Stimulated activated CD4-positive, alpha-beta T cell treated with anti-CD3 and anti-CD28 coated beads, Interleukin-4, amount 100 ng/mL, for 24 hours (primary cell): ENCODE measurements at places on chromosomes 5 and 9.

DNA sequence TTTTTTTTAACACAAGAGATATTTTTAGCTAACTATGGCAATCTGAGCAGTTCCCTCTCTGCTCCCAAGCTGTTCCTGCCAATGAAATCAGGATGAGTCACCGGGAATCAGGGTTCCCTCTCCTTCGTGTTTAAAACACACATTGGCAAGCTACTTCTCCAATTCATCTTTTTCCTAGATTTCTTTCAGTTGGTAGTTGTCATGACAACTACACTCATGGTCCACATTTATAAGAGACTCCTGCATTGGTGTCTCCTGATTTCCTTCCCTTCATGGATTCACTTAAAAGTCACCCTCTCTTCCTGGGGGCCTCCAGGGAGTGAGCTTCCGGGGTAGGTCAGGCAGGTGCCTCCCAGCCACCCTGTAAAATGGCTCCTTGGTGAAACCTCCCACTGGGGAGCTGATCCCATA, 72.3 kb upstream of the NIPAL4 start:
- no peak for DNase-seq

GRCh38 chr5:53779541-53779981, 219.1 kb downstream of the NDUFS4 start:
- DNase-seq, result no peak

- DNase-seq, result no peak
Measured at GRCh38 chr5:90233476-90233875, 176.1 kb downstream of the CETN3 start.

- peak; percentile 19 for DNase-seq
Measured at GRCh38 chr9:114968671-114969070, 38.3 kb upstream of the TNFSF8 start.

DNA sequence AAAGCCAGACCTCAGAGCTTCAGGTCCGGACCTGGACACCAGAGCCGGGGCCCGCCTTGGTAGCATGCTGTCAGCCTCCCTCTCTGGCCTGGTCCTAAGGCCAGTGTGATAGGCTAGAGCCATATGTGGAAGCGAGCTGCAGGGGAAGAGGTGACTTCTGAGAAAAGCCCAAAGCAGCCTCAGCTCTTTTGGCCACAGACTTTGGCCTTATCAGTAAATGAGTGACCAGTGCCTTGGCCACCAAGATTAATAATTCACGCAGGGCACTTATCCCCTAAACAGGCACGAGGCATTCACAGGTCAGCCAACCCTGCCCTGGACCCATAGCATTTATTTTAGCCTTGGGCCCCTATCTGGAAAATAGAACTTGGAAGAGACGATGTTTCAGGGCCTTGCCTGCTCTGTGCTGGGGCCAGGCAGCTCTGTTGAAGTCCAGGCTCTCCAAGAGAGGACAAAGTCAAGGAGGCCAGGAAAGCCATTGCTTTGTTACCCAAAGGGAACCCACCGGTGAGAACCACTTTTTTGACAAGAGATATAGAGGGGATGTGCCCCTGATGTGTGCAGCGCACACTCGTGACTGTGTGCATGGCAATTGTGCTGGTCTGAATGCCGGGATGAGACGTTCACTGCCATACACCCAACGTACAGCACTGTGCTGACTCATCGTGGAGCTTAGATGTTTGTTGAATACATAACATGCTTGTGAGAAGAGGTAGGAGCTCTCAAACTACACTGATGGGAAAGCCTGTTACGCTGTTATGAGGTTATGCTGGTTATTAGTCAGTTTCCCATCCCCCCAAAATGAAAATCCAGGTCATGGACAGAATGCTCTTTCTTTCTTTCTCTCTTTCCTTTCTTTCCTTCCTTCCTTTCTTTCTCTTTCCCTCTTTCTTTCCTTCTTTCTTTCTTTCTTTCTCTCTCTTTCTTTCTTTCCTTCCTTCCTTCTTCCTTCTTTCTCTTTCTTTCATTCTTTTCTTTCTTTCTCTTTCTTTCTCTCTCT, 5.0 kb upstream of the SLC34A1 start:
- DNase-seq, result peak; percentile 59

DNA sequence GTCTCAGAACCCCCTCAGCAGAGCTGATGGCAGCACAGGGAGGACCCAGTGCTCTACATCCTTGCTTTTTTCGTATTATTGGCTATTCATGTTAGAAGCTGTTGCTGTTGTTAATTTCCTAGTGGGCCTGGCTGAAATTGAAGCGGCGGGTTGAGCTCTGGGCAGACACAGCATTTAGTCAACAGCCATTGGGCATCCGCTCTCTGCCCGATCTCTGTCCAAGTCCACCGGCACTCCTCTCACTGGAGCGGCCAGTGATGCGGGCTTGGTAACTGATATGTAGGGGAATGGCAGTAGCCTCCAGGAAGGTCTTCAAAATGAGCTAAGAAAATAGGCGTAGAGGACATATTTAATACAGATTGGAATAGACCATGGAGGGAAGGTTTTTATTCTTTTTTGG, 1.3 kb upstream of the GARNL3 start:
- DNase-seq, result no peak

DNA sequence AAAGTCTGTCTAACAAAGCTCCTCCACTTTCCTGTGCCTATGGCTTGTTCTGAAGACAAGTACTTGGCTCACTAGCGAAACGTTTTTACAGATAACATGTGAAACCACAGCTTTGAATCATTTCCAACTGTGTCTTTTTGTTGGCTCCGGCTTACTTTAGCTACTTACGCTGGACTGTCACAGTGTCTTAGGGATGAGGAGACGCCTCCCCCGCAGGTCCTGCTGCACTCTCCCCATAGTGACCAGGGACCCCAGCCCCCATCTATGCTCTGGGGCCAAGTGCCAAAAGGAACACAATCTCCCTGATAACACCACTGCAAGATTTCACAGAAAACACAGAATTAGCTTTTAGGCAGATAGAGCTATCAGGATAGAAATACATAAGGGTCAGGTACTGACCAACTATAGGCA, 219.1 kb downstream of the ADAMTS6 start:
- no peak for DNase-seq

DNA sequence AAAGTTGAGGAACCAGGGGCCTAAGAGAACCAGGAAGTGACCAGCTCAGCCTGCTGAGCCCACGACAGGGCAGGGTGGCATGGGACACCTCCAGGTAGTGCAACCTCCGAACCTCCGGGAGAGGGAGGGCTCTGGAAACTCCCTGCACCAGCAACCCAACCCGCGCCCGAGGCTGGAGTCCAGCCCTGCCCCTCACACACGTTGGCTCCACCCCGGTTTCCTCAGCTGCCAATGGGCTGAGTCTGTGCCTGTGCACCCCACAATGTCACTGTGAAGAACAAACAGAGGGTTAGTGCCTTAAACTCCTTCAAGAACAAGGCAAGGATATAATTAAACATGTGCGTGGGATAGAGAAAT, 17.0 kb upstream of the UNC5A start:
- no peak for DNase-seq

DNA sequence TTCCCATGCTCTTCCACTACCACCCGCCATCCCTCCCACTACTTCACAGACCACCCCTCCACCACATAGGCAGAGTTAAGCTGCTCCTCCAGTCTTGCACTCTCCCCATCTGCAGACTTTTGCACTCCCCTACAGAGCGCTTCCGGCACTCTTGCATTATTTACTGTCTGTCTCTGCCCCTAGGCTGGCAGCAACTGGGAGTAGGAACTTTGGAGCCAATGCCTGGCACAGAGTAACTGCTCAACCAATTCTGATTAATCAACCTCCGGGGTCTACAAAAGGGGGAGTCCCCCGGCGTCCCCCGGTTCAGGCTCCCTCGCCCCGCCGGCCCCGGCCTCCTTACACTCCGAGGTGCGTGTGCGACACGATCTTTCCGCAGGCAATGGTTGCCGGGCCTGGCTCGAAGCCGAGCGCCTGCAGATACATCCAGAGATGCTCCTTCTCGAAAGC, 498 bp downstream of the HAUS6 start:
- peak; percentile 39 for DNase-seq

GRCh38 chr9:133458643-133459312, 1.0 kb upstream of the CACFD1 start:
- DNase-seq, result no peak

DNA sequence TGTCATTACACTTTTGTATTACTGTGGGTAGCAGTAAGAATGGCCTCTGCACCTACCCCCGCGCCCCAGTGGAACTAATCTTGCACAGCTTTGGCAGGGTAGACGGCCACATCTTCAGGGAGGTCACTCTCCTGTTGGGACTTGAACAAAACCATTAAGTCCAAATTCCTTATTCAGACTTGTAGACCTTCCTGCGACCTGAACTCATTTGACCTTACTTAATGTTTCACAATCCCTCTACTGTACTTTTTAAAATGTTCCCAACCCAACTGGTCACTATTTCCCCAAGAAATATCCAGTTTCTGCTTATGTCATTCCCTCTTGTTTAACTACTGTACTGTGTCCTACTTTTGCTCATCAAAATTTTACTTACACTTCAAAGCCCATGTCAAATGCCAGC, 5.3 kb upstream of the FAM120AOS start:
- no peak for DNase-seq

- no peak for DNase-seq
Measured at GRCh38 chr9:36193023-36193422, 2.3 kb downstream of the CLTA start.

GRCh38 chr5:120436996-120437395, 27.1 kb upstream of the PRR16 start:
- DNase-seq, result no peak

DNA sequence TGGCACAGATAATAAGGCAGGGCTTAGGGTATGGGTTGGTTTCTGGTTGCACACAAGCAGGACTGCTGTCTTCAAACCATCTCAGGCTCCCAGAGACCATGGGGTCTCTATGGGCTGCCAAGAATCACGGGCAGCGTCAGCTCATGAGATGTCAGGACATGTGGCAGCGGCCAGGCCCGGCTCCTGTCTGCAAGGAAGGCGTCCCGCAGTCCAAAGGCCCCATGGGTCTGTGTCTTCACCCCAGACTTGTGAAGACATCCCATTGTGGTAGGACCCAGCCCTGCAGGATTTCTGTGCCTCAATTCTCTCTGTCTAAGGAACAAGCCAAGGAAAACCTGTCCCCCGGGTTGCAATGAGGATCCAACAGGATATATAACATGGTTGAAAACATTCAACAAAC, 32.6 kb downstream of the IPPK start:
- no peak for DNase-seq

- no peak for DNase-seq
Measured at GRCh38 chr5:1805736-1806135, 4.5 kb downstream of the NDUFS6 start.

DNA sequence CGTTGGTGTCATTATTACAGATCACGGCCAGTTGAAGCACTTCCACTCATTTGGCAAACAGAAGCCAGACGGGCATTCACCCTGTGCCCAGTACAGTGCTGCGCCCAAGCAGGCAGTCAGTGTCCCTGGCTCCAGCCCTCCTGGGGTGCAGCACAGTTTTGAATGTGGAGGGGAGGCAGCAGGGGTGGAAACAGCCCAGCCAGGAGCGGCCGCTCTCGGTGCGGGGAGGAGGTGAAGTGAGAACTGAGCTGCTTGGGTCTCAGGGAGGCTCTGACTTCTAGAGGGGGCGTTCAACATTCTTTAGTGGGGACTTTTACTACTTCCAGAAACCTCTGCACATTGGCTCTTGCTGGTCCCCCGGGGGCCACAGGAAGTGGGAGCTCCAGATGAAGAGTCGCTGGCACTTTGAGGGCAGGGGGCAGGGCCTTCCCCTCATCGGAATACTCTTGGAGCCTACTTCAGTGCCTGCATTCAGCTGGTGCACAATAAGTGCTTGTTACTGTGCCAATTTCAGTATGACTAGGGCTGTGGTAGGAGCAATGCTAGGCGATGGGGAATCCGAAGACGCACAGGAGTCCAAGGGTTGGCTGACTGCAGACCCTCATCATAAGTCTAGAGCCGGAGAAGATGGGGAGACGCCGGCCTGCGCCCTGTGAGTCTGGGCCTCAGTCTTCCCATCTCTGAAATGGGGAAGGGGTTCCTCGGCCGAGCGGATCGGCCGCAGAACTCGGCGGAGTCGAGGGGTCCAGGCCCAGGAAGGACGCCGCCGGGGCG, 492 bp upstream of the NEK6 start:
- no peak for DNase-seq

GRCh38 chr5:45334939-45335338, 361.2 kb downstream of the HCN1 start:
- DNase-seq, result no peak

GRCh38 chr9:74755355-74755754, 132.4 kb downstream of the TRPM6 start:
- no peak for DNase-seq

DNA sequence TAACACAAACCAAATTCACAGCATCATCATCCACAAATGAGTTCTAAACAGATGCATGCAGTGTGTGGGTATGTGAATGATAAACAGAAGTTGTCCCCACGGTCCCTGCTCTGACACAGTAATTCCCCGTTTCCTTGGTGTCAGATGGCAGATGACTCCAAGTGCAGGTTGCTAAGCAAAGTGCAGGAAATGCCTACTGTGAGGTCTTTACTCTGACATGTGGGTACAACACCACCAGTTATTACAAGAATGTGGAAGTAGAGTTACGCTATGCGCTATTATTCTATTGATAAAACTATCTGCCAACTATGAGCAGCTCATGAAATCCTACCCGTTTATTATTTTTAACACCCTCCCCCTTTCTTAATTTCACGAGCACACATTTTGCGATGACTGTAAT, 448.9 kb downstream of the BNC2 start:
- no peak for DNase-seq

DNA sequence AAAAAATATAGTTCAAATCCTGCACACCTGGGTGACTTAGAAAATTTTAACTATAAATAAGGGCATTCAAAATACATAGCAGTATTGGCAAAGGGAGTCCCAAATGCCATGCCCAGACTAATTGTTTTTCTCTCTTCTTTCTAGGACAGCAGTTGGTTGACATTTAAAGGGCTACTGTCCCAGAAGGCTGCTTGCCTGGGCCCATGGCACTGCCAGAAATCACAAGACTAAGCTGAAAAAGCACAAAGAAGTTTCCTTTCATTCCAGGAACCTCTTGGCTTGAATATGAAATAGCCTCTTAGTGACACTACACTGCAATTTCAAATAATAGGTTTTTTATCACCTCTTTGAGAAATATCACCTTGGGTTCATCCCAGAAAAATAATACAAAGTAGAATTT, 388.9 kb upstream of the TRPC7 start:
- DNase-seq, result no peak

- no peak for DNase-seq
Measured at GRCh38 chr9:22169243-22169642, 160.1 kb upstream of the CDKN2B start.

- DNase-seq, result no peak
Measured at GRCh38 chr5:140882591-140882899, 621 bp downstream of the PCDHA13 start.

DNA sequence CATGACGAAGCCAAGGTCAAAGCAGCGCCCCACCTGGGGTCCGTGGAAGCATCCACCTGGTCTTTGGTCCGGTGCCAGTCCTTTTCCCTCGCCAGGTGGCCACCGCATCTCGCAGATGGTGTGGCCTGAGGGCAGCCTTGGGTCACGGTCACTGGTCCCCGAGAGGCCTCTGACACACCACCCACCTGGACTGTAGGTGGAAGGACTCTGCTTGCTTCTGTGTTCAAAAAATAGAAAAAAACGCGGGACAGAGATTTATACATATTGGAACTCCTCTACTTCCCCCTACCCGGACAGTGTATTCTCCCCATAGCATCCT, 466 bp upstream of the TTC39B start:
- no peak for DNase-seq
